ENCODE measurements at places on chromosomes 2 and 18.

DNA sequence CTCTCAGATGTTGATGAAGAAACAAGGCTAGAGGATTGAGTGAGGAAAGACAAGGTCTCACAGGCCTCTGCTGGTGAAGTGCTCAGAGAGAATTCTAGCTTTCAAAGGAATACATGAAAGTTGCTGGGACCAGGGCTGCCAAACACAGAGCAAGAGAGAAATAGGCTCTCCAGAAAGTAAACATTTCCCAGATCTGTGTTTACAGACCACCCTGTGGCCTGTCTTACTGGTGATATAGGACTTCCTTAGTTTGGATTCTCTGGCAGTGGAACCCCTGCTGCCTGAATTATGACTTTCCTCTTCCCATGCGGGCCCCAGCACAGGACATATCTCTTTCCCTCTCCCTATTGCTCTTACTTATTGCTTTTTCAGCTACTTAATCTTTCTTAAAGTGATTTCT, 64.5 kb downstream of the TACR1 start:
- DNase-seq = no peak

GRCh38 chr18:65477455-65477854, 273.4 kb upstream of the CDH7 start:
- no peak for DNase-seq

GRCh38 chr2:163732727-163733126, 3.1 kb downstream of the FIGN start:
- DNase-seq = no peak

DNA sequence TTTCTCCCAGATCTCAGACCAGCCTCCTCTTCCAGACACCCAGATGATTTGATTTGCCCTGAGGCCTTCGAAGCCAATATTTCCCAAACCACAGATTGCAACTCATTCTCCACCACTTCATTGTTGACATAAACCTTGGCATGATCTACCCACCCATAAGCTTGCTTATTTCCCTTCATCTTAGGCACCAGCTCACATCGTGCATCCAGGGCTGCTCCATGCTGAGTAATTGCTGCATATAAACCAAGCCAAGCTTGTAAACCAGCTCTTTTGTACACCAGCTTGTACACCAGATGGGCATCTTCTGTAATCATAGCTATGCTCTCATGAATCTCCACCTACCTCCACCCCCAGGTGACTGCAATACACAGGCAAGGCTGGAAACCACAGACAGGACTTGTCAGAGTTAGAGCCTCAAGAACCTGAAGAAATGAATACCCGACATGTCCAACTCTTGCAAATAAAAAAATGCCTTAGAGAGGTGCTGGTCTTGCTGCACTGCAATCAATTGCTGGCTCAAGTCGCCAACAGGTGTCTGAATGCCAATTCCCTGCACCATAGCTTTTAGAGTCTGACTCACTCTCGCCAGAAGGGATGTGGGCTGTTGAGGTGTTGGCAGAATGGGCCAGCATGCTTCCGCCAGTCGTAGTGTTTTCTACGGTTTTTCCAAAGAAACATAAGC, 31.5 kb downstream of the TRABD2A start:
- DNase-seq = no peak

GRCh38 chr18:79599441-79599931, 80.1 kb upstream of the CTDP1 start:
- no peak for DNase-seq

GRCh38 chr2:233857511-233858141, 3.3 kb upstream of the HJURP start:
- no peak for DNase-seq

DNA sequence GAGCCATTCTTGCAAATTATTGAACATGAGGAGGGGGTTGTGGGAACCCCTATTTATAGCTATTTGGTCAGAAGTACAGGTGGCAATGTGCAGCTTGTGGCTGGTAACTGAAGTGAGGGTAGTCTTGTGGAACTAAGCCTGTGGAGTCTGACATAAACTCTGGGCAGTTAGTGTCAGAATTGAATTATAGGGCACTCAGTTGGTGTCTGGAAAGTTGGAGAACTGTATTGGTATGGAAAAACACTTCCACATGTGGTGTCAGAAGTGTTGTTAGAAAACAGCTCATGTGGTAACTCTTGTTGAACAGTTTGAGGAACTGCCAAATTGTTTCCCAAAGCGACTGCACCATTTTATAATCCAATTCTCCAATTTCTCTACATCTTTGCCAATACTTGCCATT, 7.5 kb downstream of the RALBP1 start:
- DNase-seq = no peak

DNA sequence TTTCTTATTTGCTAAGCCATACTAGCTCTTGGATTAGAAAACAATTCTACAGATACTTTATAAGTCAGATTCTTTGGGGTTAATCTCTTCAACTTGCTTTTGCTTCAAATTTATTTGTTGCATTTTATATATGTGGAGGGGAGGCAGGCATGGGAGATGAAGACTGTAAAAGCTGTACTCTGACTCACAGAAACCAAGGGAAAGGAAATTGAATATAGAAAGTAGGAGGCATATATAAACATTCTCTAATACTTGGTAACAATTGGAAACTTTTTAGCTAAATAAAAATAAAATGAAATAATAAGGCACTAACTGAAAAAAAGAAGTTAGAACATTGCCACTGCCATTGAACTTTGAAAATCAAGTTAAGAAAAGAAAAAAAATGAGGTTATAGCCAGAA, 21.3 kb downstream of the PLA2R1 start:
- no peak for DNase-seq

GRCh38 chr2:172100080-172100934, 2.4 kb downstream of the DLX2 start:
- DNase-seq = peak; percentile 17

GRCh38 chr2:98296440-98296839, 49.8 kb upstream of the CNGA3 start:
- no peak for DNase-seq

DNA sequence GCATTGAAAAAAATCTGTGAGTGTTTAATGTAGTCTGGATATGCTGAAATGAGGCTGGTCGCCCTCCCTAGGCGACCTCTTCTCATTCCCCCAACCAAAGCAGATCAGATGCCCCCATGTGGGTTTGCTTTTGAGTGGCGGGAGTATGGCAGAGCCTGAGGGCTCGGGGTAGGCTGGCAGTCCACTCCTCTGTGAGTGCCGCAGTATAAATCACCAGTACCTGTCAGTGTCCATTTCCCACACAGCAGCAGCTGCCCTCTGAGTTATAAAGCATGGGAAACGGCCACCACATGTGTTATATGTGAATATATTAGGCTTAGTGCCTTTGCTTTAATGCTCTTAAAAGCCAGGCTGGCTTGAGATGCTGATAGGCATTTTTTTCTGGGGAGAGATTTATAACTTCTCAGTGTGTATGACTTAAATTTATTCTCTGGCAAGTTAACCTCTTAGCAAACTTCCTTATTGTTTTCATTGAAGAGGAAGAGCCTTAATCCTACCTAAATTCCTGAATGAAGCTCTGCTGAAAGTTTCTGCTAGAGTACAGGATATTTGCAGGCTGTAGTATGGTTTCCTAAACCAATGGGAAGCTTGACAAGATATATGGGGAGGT, 3.8 kb downstream of the DCC start:
- DNase-seq = no peak

- no peak for DNase-seq
Measured at GRCh38 chr2:20514596-20515269, 67.9 kb downstream of the RHOB start.

DNA sequence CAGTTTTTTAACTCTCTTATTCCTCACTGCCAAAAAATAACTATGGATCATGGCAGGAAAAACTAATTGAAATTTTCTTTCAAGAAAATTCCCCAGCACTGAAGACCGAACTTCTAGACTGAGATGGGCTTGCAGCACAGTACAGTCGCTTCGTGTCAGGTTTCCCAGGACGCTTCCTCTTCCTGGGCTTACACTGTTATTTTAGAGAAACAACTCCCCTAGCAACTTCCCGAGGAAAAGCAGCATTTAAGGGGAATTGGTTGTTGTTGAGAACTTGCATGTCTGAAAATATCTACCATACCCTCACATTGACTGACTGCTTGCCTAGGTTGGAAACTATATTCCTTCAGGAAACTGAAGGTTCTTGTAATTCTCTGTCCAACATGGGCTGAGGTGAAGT, 95.8 kb downstream of the NOL10 start:
- no peak for DNase-seq

DNA sequence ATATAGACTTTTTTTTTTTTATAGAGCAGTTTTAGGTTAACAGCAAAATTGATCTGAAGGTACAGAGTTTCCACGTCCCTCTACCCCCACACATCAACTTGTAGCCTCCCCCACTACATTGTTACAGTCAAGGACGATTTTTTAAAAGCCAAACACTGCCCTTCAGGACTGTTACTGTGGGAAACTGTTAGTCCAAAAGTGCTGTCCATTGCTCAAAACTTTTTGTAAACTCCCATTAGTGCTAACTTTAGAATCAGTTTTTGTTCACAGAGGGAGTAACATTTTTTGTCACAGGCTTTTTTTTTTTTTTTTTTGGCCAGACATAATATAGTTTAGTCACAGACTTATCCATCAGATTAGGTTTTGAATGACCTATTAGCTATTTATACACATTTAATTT, 24.1 kb downstream of the ELP2 start:
- DNase-seq = no peak

DNA sequence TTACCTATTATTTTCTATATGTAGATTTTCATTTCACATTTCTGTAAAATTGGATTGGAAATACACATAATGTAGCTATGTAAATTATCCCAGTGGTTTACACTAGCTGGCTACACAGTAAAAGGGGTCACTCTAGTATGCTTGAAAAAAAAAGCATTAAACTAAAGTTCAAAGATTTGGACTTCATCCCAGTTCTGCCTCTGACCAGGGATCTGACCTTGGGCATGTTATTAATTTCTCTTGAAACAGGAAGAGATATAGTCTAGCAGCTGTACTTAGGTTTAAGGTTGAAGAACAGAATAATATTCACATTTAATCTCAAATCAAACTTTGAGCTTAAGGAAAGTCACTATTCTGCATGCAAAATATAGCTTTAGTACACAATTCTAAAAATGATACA, 64.5 kb upstream of the RPE start:
- DNase-seq = no peak

GRCh38 chr18:61196750-61197149, 136.5 kb upstream of the CDH20 start:
- no peak for DNase-seq
